ENCODE measurements at places on chromosomes 13 and 19. TPM values are rescaled to one million over a fixed set of nuclear protein-coding genes. Genes with fewer than 3 reads are reported as not detected.

Gene PSG2
- not detected for total RNA-seq

Gene ZNF14
- 9.9 TPM for total RNA-seq

DNA sequence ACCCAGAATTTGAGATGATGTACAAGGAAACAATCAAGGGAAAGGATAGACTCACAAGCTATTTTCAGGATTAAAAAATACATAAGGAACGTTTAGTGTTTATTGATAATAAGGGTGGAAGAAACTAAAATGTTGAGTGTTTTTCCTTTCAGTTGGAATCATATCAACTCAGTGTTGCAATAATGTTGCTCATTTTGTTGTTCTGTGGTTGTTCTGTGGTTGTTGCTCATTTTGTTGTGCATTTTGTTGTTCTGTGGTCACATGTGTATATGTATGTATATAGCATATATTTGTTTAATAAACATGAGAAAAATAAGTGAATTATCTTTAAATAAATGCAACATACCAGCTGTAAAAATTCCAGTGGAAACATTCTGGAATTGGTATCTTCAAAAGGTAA is 262.4 kb upstream of the SPRY2 start:
- DNase-seq = no peak
- no peak overlapping the region for H3K4me3 ChIP-seq
- no peaks in the 10 kb centered on the region for H3K27me3 ChIP-seq
- no peaks in the 10 kb centered on the region for H3K36me3 ChIP-seq

Gene FUT3
- total RNA-seq = 2.1 TPM

Gene TLE6
- 9.0 TPM for total RNA-seq
